Stimulated activated CD4-positive, alpha-beta T cell treated with anti-CD3 and anti-CD28 coated beads, Interleukin-12 subunit alpha, Interleukin-12 subunit beta, amount 100 ng/mL, for 4 hours (primary cell): ENCODE measurements at places on chromosomes 1 and 21.

DNA sequence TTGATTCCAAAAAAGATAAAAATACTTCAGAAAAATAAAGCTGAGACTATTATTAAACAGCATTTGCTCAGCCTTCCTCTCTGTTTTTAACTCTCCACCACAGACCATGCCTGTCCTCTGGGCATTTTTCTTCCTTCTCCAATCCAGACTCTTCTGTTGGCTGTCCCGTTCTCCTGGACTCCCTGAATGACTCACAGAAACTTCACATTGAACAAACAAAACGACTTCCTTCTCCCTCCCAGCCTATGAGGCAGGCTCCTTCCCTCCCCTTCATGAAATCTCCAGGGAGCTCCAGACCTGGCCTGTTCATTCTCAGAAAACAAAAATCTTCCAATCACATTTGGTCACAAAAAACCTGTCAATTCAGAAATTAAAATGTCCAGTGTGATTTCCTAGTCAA is 421.3 kb downstream of the NPHP4 start:
- DNase-seq = no peak

GRCh38 chr1:53334312-53334711 is 6.4 kb upstream of the LRP8 start:
- DNase-seq = no peak

GRCh38 chr1:1088801-1089680 is 14.9 kb upstream of the RNF223 start:
- no peak for DNase-seq

- peak; percentile 50 for DNase-seq
These were observed 74.0 kb upstream of the GPR88 start for GRCh38 chr1:100463791-100464424.

- DNase-seq = no peak
These were observed 15.2 kb upstream of the TNR start for GRCh38 chr1:175758601-175759000.

GRCh38 chr1:56844545-56845136 is 10.0 kb upstream of the C8A start:
- no peak for DNase-seq

DNA sequence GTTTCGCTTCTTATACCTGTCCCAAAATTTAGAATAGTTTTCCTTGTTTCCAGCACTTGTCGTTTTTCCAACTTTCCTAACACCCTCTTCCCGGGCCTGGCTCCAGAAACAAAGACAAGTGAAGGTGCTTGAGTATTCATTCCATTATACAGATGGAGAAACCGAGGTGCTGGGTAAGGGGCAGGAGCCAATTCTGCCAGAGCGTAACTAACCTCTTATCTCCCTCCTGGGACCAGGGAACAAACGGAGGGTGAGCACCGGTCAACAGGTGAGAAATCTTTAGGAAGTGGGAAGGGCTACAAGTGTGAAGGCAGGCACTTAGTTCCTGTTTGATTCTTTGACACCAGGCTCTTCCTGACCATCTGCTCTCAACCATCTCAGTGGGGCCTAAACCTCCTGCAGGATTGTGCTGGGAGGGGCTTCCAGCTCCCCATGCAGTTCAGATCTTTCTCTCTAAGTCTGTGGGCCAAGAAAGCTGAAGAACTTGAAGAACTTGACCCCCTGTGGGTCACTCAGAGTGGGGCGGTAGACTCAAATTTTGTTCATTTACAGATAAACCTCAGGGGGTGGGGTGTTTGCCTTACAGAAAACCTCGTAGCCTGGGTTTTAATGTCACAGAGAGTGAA is 8.7 kb downstream of the PLXNA2 start:
- no peak for DNase-seq

- DNase-seq = no peak
These were observed 210.0 kb upstream of the FOXD3 start for GRCh38 chr1:63112155-63112900.

DNA sequence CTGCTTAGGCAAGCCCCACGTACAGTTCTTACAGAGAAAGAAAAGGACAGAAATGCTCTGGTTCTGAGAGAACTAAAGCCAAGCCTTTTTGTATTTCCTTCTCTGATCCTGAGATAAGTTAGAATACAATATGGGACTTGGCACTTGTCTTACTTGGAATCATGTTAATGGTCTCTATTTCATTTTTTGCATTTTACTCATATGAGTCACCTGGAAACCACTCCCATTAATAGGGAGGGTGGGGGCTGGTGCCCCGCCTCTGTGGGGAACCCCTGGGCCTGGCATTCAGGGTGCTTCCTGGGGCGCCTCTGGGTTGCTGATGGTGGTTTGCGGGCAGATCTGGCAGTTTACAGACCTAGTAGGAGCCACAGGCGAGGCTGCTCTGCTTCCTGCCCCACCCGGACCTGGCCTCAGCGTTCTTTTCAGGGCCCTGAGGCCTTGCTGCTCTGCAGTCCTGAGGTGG is 26.7 kb downstream of the TSPAN2 start:
- DNase-seq = peak; percentile 68
